ENCODE measurements at places on chromosomes 6 and 20.

GRCh38 chr6:37207903-37208456 lies 38.0 kb downstream of the PIM1 start:
- DNase-seq = peak; percentile 92

GRCh38 chr6:21587961-21588480 lies 5.5 kb upstream of the SOX4 start:
- peak; percentile 75 for DNase-seq

GRCh38 chr6:162862941-162863340 lies 135.2 kb downstream of the PACRG start:
- DNase-seq = no peak

GRCh38 chr6:4210629-4211419 lies 75.4 kb upstream of the ECI2 start:
- DNase-seq = peak; percentile 79

- DNase-seq = peak; percentile 96
Observed at GRCh38 chr6:138977646-138978167, 10.3 kb downstream of the REPS1 start.

DNA sequence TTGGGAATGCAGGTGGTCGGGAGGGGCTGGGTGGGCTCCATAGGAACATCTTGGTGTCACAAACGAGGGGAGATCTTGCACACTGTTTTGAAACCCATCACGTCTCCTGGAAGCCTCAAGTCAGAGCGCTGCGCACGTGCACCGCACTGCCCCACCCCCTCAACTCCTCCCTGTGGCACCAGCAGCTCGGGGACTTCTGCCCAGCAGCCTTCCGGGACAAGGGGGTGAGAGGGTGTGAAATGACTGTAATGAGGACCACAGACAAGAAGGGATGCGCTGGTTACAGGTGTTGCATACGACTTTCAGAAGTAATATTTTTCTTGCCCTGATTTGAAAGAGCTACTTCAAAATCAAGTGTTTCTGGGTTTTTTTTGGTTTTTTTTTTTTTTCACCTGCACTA lies 60.3 kb downstream of the FOXC1 start:
- no peak for DNase-seq

DNA sequence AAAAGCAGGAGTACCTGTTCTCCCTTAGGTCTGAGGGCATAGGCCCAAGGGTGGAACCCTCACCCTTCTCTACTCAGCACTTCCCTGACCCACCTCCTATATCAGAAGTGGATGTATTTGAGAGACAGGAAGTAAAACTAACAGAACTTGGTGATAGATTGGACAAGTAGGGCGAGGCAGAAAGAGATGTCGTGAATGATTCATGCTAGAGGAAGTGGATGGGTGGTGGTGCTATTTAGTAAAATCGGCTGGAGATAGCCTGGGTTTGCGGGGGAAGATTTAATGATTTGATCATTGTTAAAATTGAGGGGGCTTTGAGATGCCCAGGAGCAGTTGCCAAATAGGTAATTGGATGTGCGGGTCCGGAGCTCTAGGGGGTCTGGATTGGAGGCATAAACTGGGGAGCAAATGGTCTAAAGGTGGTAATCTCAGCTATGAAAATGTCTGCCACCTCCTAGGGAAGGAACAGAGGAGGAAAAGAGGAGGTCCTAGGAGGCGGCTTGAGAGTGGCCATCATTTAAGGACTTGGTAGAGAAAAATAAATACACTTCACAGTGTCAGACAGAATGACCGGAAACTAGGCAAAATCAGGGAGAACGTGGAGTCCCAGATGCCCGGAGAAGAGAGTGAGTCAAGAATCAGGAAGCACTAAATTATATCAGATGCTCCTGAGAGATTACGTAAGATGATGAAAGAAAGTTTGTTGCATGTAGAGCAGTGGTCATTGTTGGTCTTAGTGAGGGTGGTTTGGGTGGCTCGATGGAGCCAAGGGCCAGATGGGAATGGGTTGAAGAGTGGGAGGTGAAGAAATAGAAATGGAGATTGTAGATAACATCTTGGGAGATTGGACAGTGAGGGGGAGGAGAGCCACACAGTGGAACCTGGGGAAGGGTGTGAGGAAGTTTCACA lies 142.0 kb downstream of the CEP57L1 start:
- no peak for DNase-seq

GRCh38 chr20:5980720-5981538 lies 30.5 kb downstream of the MCM8 start:
- DNase-seq = no peak

DNA sequence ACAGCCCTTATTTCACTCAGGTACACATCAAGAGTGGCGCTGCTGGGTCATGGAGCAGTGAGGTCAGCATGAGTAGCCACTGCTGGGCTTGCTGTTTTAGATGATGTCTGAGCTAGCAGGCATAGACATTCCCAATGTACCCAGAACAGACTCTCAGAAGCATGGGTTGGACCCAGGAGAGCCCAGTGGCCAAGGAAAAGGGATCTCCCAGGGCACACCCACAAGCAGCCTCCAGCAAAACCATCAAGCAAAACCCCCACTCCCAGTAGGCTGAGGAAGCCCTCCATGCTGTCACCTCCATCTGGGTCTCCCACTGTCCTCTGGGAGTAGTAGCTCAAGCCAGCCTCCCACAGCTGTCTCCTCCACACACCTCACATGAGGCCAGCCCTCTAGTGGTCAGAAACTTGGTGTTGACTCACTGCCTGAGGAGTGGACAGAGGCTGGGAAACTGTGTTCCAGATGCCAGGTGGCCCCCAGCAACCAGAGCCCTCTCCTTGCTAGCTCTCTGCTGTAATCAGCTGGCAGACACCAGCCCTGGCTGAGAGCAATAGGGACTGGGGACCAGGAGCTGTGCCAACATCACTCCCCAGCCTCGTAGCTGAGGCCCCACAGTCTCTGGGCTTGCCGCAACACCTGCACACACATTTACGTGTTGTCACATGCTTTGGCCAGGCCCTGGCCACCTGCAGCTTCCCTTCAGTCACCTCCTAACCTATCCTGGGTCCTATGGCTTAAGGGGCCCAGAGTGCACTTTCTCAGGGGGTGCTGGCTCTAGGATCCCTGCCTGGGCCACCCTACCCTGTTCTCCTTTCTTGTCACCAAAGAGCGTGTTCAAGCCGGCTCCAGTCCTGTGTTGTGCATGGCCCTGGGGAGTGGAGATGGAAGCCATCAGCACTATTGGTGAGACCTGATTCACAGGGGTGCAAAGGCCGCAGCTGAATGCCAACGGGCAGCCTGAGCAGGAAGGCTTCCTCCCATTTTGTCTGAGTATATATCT lies 1.9 kb upstream of the AP5S1 start:
- peak; percentile 58 for DNase-seq

DNA sequence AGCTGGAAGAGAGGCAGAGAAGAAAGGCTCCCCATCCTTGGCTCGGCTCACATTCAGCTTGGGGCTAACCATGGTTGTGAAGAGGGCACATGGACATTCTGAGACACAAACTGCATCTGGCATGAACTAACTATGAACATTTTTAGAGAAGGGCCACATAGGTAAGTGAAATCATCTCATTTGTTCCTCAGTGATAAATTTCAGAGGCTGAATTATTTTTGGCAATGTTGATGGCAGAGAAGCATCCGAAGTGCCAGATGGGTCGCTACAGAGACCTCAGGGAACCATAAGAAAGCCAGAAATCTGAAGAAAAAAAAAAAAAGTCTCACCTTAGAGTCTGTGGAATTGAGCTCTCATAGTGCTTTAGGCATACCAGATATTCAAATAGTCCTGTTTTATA lies 49.2 kb upstream of the FABP7 start:
- DNase-seq = no peak

Data from HAP-1 (cell line).